ENCODE measurements at places on chromosomes 11 and 22. TPM values are rescaled to one million over a fixed set of nuclear protein-coding genes. Genes with fewer than 3 reads are reported as not detected.

- DNase-seq, result no peak
These were observed 22.0 kb upstream of the IPO7 start for GRCh38 chr11:9362393-9362863.

The TBC1D22A gene
- total RNA-seq, result 47.4 TPM

The IGHMBP2 gene
- 48.5 TPM for total RNA-seq

DNA sequence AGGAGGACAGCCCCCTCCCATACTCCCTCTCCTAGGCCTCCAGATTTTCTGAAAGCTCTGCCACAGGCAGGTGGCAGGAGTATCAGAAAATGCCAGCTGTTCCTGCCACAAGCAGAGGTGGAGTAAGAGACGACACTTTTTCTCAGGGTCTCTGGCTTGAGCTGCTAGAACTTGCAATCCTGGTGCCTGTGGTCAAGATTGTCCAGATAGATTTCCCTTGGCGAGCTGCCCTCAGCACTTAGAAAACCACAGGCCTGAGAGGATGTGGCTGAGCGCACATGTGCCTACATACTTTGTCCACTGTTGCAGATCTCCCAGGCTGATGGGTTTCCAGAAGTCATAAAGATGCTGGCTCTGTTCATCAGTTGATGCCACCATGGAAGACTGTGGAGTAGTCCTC is 65.7 kb upstream of the NAV2 start:
- no peak for DNase-seq

The OR8D4 gene
- total RNA-seq, result not detected

- DNase-seq, result peak; percentile 21
These were observed 99.0 kb downstream of the CASP12 start for GRCh38 chr11:104799251-104799650.

The TRIM51 gene
- 0.25 TPM for total RNA-seq

DNA sequence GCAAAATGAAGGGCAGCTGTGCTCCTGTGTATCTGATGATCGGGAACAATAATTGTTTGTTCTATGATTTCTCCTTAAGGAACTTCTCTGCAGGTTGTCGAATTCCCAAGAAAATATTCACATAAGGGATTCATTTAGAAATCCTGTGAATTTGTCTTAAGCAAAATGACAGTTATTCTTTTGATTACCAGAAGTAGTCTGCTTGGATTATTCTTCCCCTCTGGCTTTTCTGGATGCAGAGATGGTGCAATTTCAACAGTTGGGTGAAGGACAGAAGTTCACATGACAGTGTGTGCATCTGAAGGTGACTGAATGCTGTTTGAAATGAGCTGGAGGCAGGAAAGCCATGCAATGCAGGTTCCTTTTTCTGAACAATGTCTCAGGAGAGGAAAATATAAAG is 137.2 kb upstream of the MTMR2 start:
- no peak for DNase-seq

DNA sequence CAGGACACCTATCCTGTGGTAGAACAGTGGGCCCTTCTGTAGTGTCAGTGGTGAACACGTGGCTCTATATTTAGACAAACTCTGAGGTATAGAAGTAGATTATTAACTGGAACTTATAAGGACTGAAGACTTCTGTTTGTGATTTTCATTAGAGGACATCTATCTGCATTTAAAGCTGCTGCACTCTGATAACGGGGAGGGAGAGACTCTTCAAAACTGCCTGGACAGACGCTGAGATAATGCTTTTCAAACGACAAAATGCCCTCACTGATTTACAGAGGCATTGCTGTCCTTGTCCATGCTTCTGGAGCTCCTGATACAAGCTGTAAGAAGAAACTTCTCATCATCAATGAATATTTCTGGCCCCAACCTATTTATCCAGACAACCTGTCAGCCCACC is 425.2 kb downstream of the OPCML start:
- DNase-seq, result no peak

The SEC14L6 gene
- 0.23 TPM for total RNA-seq

DNA sequence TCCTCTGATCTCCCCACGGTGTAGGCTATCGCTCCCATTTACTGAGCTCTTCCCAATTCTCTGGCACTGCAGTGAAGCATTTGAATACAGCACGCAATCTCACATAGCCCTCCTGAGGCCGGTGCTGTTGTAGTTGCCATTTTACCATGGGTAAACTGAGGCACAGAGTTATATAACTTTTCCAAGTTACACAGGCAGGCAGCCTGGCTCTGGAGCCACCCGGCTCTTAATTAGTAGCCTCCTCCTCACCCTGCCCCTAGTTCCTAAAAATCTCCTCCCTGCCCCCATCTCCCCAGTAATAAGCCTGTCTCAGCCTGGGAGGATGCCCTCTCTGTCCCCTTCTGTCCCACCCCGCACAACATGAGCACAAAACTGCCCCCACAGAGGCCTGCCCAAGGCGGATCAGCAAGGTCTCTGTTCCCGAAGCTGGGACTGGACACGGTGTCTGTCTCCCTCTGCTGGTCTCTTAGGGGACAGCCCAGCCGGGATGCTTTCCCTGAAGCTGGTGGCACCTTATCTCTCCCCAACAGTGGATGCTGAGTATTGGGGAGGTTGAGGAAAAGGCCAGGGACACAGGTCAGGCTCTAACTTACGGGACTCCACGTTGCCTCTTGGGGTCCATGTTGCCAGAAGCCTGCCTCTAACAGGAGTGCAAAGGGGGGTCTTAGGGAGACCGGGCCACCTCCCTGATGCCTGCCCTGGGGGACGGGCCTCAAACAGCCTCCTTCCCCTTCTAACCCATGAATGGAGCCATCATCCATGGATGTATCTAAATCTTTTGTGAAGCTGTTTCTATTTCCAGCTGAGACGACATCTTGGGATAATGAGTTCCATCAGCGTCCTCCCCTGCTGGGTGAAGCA is 9.1 kb upstream of the CLCF1 start:
- peak; percentile 81 for DNase-seq

All from natural killer cell (primary cell).